ENCODE measurements at places on chromosomes 1 and 21. TPM values are rescaled to one million over a fixed set of nuclear protein-coding genes. Genes with fewer than 3 reads are reported as not detected.

The KCNH1 gene
- total RNA-seq, result not detected

The MKNK1 gene
- total RNA-seq, result 59.2 TPM

The ERICH3 gene
- total RNA-seq, result not detected

The PFDN2 gene
- 72.1 TPM for total RNA-seq

The OR2T11 gene
- total RNA-seq, result not detected

The ORC1 gene
- 45.3 TPM for total RNA-seq

The CR1 gene
- 0.19 TPM for total RNA-seq
